ENCODE measurements at places on chromosomes 1 and 21.
A peak's percentile ranks its signal among the peaks of the same experiment; 100 is the strongest.

DNA sequence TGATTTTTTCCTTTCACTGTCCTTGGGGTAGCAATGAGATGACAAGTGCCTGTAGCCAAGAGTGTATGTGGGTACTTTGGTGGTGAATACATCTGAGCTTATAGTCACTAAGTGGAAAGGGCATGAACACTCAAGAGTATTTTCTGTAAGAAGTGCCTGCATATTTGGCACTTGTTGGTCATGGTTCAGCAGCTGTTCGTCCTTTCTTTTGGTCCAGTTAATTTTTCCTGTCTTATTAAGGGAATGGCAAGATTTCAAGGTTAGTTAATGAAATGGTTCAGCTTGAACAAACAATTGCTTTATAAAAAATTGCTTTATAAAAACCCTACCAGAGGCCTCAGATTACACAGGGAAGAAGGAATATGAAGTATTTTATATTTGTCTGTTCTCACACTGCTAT lies 48.6 kb upstream of the GPR52 start:
- no peak for DNase-seq

GRCh38 chr1:63921359-63921758 lies 147.5 kb downstream of the ROR1 start:
- no peak for DNase-seq

DNA sequence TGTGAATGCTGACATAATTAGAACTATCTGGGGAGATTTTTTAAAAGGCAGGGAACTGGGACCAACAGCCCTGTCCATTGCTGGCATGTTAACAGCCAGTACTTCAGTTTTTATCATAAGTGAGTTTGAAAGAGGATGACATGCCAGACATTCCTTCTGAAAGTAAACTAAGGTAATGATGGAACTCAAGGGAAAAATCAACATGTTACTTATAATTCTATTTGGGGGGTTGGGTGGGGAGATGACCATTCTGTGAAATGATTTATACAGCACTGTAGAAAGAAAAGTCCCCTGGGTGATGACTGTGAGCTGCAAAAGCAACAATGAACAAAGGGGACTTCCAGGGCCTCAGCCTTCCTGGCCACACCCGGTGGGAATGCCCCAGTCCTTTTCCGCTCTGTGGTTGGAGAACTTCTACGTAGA lies 5.4 kb upstream of the LAMC2 start:
- DNase-seq = peak; percentile 95

- peak; percentile 95 for DNase-seq
Measured at GRCh38 chr1:207890136-207890738, 20.7 kb downstream of the CD34 start.

DNA sequence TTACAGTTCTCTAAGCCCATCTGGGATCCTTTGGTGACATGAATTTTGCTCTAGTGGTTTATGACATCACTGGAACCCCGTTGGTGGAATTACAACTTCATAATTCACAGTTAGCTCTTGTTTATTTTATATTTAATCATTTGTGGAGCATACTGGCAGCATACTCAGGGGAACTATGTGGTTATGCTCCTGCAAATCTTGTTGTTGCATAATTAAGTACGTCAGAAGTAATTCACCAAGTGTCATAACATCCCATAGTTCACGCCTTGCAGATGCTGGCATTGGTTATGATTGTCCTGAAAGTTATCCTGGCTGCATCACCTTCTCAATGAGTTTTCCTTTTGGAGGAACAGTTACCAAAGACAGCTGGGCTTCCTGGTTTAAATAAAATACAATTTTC lies 16.5 kb downstream of the PRRX1 start:
- peak; percentile 84 for DNase-seq

DNA sequence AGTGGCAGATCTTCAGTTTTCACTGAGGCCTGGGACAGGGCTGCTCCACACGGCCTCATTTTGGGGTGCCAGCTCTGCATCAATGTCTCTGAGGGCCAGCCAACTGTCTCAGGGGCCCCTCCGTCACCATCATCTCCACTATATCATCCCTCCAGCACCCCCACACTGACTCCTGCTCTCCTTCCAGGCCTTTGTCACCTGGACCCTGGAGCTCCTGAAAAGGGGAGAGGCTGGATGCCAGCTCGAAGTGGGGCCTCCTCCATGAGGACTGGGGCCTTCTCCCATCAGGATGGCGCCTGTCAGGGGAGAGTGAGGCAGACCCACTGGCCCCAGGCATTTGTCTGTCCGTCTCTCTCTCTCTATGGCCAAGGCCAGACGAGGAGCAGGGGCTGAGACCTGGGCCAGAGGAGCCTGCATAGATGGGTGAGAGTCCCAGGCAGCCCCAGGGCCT lies 44.7 kb upstream of the LRP8 start:
- no peak for DNase-seq

DNA sequence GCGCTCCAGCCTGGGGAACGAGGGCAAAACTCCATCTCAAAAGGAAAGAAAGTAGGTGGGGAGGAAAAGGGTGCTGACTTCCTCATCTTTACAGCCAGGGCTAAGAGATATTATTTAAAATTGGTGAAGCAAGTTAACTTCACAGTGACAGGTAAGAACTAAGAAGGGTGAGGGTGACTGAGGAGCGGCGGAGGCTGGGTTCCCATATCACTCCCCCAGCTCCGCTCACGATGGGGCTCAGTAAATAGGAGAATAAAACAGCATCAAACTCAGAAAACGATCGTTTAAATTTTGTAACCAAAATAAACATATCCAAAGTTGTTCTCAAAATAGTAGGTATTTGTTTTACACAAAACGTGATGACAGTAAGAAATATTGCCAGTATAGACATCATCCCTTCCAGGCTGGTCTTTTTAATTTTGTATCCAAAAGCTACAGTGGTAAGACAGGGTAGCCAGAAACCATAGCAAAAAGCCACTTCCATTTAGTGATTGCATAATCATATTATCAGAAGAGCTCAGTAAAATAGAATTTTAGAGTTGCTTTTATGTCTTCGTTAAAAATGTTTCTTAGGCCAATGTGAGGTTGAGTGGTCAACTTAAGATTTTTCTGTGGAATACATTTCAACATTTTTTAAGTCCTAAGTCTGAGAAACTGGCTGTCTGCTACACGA lies 26.2 kb upstream of the ADARB1 start:
- DNase-seq = no peak

GRCh38 chr1:63798284-63798683 lies 24.5 kb downstream of the ROR1 start:
- DNase-seq = no peak

GRCh38 chr21:36388835-36389234 lies 3.6 kb downstream of the CHAF1B start:
- DNase-seq = peak; percentile 28

DNA sequence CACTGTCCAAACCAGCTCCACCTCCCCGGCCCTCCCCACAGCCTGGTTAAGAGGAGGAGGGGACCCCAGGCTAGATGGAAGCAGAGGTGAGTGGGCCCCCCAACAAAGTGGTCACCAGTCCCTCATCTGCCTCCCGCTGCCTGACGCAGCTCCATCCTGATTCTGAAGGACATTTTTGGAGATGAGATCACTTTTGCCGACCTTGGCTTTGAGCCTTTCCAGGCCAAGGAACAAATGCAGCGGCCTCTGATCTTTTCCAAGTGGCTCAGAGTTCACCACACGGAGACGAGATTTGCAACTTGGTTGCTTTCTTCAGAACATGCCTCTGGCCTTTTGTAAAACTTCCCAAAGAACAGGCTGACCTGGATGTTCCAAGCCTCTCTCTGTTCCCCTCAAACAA lies 223.1 kb downstream of the NPHP4 start:
- no peak for DNase-seq
